Bronchial epithelial cell (primary cell): ENCODE measurements at places on chromosomes 16 and 17. TPM values are rescaled to one million over a fixed set of nuclear protein-coding genes. Genes with fewer than 3 reads are reported as not detected.
A peak's percentile ranks its signal among the peaks of the same experiment; 100 is the strongest.

DNA sequence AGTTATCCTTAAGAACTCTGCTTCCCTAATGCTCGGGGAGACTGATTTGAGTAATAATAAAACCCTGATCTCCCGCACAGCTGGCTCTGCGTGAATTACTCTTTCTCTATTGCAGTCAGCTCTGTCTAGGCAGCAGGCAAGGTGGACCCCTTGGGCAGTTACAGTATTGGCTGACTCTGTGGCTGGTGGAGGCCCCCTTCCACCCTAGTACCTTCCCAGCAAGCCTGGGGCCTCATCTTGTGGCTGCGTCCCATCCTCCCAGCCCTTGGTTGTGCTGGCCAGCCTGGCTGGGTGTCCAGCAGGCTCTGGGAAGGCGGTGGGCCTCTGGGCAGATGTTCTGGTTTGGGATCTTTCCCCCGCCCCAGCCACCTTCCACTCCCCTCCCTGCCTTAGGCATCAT lies 44.5 kb downstream of the CFAP20 start:
- no peak for DNase-seq

- DNase-seq, result no peak
These were observed 1568.6 kb upstream of the GOT2 start for GRCh38 chr16:60302676-60303075.

DNA sequence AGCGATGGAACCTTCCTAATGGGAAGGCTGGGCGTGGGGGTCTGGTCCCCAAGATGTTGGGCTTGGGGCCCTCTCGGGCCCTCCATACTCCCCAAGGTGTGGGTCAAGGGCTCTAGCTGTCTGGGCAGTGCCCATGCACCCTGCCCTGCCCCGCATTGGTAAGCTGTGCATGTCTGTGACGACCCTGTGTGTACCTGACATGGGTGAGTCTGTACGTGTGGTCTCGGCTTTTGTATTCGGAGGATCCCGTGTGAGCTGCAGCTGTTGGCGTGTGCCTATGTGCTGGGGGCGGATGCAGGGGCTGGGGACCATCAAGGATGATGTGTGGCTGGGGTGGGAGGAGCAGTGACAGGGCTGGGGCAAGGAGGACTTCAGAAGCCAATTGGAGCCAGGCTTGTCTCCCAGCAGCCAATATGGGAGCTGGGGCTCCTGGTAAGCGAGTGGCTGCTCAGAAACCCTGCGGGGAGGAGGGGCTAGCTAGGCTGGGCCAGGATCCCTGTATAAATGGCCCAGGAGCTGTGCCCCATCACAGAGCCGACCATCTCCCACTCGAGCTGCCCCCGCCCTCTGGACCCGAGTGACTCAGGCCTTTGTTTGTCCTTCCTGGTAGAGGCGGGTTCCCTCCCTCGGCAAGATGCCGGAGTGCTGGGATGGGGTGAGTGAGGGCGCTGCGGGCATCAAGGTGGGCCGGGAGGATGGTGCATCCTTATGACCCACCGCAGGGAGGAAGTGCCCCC lies at the start of gene NDRG4:
NDRG4 (plus strand) TSS at position 529 of the 737 bp plus-strand sequence; CDS start at position 635, 106 bp downstream.
- DNase-seq, result peak; percentile 80

TOX3 gene
- under 0.01 and 0.13 TPM in 2 replicates for total RNA-seq

GRCh38 chr16:851871-852270 lies 51.3 kb upstream of the GNG13 start:
- no peak for DNase-seq

ZG16 gene
- not detected in 2 replicates for total RNA-seq
